ENCODE measurements at places on chromosomes 4 and X.
A peak's percentile ranks its signal among the peaks of the same experiment; 100 is the strongest.

GRCh38 chr4:163568843-163569242 lies 74.4 kb downstream of the TMA16 start:
- DNase-seq, result no peak

DNA sequence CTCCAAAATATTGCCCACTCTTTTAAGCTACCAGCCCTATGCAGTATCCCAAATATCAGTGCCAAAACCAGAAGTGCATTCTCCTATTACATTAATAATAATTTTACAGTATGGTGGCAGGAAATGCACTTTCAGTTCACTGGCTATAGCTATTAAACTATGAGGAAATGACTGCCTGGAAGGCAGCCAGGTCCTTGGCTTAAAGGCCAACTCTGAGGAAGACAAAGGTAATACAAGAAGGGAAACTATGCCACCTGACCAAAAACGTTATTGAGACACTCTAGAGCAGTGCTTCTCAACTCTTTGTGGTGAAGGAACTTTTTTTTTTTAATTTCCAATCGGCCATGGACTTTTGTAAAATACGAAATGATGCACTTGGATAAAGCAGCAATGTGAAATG lies 133.6 kb upstream of the VAMP7 start:
- DNase-seq, result no peak

DNA sequence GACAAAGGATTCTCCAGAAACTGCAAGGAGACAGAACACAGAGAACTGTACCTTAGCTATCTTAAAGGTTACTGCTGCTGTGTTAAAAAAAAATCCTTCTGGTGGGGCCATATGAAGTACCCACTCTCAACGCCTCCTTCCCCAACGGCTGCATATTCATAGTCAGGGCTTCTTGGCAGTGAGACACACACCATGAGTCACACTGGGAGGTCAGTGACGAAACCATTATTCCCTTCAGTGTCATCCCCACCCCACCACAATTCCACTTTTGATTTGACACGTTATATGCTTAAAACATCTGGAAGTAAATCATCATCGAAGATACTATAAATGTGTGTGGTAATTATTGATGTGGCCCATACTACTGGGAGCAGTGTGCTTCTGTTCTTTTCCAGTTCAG lies 271.5 kb downstream of the LDB2 start:
- DNase-seq, result no peak

GRCh38 chr4:1512738-1513660 lies 106.8 kb upstream of the NKX1-1 start:
- peak; percentile 63 for DNase-seq

DNA sequence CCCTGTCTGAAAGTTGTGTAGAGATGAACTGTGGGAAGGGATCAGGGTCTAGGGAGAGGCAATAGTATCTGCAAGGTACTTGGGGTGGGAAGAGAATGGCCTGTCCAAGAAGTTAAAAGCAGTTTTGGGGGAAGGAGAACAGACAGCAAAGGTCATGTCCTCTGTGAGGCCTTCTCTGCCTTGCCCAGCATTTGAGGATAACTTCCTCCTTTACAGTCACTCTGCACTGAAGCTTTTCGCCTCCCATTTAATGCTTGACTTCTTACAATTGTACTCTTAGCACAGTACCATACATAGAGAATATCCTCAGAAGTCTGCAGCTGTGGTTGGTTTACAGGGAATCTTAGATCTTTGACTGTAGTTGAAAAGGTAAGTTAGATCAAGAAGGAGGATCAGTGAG lies 121.8 kb upstream of the AP1S2 start:
- DNase-seq, result no peak

GRCh38 chr4:98663226-98664006 lies 5.0 kb upstream of the TSPAN5 start:
- peak; percentile 68 for DNase-seq

DNA sequence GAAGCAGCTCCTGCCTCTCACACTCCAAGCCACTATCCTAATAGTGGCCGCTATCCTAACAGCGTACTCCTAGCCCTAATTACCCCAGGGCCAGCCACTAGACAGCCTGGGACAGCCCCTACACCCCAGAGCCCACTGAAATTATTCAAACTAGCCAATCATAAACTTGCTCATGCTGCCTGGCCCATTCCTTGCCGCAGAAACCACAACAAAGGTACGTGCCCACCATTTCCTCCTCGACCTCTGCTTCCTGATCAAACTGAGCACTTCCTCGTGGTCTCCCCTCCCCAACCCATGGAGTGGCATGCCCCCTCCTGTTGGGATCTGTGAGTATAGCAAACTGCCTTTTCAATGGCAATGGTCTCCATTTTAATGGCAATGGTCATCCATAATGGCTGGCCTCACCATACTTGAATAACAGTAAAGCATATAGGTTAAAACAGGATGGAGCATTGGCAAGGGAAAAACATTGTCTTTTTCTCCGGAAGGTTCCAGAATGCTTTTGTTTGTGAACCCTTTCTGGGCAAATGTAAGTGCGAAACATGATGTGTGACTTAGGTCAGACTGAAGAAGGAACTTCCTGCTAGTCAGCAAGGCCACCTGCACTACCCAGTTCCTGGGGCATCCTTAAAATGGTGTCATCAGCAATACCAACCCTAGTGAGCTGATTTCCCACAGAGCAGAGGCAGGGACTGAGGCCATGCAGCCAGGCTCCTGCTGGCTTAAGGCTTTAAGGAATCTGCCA lies 107.1 kb upstream of the ATP6AP2 start:
- DNase-seq, result no peak

DNA sequence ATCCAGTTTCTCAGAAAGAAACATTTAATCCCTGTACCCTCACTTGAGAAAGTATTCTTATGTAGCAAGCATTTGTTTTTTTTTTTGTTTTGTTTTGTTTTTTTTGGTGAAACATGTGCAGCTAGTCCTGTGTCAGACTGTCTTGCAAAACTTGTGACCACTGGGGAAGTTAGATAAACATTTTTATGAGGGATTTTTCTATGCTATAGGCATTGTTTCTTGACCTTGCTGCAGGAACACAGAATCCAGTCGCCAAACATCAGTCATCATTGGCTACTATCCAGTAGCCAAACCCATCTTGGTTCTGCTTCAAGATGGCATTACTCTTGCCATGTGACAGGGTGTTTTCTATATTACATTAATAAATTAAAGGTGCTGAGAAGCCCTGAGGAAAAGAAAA lies 7.7 kb upstream of the MAPK10 start:
- no peak for DNase-seq

DNA sequence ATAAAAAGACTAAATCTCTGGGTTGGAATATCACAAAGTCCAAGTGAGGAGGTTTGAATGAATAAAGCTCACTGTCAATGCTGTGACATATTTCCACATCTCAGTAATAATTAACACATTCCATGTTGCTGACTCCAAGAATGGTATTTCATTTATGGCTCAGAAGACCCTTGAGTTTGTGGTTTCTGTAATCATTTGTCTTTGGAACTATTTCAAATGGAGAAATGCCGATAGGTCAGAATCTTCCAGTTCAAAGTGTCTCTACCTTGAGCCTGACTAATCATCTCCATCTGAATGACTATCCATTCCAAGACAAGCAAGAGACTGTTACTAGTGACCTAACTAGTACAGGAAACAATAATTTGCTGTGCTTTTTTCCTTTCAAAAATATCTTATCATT lies 24.2 kb upstream of the SLC2A9 start:
- no peak for DNase-seq

DNA sequence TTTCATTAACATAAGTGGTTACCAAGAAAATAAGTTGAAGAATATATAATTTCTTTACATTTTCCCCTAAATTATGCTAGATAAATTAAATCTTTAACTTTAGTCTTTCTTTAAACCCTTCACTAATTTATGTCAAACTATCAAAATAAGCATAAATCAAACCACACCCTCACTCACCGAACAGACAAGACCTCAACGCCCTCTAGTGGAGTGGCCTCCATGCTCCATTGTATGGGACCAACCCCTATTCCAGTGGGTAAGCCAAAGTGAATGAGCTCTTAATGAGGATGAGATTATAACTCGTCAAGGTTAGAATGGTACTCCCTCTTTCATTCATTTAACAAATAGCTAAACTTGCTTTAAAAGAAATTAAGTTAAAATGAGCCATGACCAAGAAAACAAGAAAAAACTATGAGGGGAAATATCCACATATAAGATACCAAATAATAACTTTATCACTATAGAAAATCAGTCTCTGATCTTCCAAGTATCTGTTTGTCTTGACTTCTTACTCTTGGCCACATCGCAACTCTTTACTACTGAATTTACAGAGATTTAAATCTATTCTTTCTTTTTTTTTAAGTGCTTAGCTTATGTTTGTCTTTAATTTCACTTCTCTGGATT lies 15.6 kb upstream of the BBS12 start:
- DNase-seq, result peak; percentile 76

DNA sequence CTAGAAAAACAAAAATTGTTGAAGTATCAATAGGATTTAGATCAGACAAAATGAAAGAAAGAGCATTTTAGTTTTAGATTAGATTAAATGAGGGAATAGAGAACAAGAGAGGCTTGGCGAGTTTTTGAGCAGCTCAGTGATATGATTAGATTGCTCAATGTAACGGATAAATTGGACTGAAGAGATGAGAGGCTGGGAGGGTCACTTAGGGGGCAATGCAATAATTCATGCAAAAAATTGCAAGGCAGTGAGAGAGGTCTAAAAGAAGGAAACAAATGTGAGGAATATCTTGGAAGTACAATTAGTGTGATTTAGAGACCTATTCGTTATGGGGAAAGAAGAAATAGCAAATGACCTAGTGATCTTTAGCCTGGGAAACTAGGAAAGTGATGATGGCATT lies 50.3 kb upstream of the BMP3 start:
- DNase-seq, result no peak

DNA sequence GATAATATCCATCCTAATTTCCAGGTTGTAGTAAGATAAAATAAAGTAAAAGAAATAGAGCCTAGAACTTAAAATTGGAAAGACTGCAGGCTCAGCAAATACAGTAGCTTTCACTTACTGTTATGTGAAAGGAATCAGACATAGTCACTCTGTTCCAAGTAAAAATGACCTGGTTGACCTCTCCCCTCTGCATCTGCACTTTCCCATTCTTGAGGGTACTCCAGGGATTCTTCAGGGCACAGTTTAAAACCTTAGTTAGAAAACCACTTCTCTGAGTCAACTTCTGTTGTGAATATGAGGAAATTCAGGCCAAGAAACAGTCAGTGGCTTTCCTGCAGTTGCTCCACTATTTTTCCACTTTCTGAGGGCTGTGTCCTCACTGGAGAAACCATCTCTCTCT lies 42.9 kb downstream of the FRAS1 start:
- no peak for DNase-seq

GRCh38 chr4:35653451-35653850 lies 590.9 kb downstream of the ARAP2 start:
- no peak for DNase-seq

DNA sequence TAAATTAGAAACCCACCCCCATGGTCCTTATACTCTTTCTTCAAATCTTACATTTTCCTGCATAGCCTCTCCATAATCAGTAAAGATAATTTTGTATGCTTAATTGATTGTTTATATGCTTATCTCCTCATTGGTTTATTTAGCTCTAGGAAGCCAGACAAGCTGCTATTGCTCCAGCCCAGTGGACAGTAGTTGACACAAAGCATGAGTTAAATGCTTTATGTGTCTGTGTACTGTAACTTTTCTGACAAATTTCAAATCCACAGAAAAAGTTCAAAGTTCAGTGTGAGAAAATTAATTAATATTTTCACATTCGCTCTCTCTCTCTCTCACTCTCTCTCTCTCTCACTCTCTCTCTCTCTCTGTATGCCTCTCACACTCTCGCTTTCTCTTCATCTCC lies 181.7 kb downstream of the GABRB1 start:
- DNase-seq, result no peak

DNA sequence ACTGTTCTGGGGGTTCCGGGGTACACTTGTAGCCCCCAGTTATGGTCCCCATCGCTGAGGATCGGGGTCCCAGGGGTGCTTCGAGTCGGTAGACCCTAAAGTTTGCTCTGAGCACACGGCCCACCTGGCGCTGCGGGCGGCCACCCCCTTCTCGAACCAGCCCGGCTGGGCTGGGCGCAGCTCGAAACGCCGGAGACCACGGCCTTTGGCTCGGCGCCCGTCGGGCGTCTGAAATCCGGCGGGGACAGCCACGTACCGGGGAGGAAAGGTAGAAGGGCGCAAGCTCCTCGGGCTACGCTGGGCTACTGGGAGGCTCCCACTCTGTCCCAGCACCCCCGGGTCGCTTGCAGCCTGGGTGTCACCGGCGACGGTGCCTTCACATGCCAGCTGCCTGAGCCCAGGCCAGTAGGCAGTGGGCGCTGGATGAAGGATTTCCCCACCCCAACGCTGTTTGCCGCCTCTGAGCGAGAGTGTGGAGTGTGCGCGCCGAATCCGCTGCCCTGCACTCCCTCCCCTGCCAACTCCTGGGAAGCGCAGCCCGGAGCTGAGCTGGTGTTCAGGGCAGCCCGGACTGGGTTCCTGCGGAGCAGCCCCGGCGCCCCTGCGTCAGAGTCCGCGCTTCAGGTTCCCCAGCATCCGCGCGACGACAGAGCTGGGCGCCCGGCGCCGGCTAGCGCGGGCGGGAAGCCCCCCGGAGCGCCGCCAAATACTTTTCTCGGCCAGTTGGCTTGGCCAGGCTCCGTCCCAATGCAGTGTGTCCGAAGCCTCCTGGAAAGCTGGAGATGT lies 637 bp downstream of the MAMLD1 start:
- peak; percentile 17 for DNase-seq

DNA sequence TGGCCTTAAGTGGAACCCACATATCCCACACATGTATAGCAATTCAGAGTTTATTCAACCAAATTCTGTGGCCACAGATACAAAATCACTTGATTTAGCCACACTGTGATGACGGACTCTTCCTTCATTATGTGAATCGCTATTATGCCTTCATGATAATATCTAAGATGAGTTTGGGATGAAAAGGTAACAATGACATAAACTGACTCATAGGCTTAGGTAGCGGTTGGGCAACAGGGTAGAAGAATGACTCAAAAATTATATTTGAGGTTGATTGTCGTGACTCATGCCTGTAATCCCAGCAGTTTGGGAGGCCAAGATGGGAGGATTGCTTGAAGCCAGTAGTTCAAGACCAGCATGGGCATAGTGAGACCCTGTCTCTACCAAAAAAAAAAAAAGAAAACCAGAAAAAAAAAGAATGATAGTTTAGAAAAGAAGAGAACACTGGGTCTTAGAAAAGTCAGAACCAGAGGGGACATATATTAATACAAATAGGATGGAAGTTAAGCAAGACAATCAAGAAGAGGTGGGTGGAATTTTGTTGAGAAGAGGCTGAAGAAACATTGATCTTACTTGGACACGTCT lies 70.4 kb upstream of the USP9X start:
- no peak for DNase-seq

DNA sequence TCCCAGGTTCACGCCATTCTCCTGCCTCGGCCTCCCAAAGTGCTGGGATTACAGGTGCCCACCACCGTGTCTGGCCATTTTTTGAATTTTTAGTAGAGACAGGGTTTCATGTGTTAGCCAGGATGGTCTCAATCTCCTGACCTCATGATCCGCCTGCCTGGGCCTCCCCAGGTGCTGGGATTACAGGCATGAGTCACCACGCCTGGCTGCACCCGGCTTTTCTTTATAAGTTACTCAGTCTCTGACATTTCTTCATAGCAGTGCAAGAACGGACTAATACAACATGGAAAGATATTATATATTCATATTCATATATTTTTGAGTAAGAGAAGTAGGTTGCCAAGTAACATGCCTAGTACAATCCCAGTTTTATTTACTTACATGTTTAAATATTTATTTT lies 22.9 kb downstream of the SHROOM3 start:
- DNase-seq, result no peak

GRCh38 chr4:121881158-121881557 lies 10.9 kb upstream of the BBS7 start:
- DNase-seq, result no peak
